ENCODE measurements at places on chromosomes 16 and 17.
A peak's percentile ranks its signal among the peaks of the same experiment; 100 is the strongest.

- H3K27ac ChIP-seq = peak overlapping the region; percentile 94
- H3K27me3 ChIP-seq = no peaks in the 10 kb centered on the region
- H3K4me3 ChIP-seq = peak overlapping the region; percentile 1
- DNase-seq = no peak
- peaks cover 29% of the 10 kb centered on the region for H3K36me3 ChIP-seq
These were observed 13.6 kb downstream of the ZC3H7A start for GRCh38 chr16:11783319-11784037.

DNA sequence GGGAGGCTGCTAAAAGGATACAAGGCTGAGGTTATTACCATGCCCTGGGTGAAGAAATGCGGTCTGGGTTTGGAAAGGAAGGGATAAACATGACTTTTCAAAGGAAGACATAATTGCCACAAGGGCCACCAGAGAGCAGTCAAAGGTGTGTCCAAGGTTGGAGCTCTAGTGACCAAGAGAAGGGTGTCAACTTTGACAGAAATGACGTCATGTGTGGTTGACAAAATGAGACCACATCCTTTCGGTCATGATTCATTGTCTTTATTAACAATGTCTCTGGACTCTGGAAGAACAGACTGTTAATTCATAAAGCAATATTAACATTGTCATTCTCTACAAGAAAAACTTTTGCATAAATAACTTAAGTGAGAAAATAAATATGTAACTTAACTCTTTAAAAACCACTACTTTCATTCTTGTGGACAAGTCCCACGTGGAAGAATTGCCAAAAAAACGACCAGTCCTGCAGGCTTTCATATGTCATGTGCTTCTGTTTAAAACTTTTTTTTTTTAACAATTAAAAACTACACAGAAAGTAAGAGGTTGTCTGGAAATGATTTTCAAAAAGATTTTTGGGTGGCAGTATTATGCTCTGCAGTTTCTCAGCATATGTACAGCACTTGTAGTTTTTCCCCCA lies 5.0 kb downstream of the SOST start:
- no peak overlapping the region for H3K4me3 ChIP-seq
- H3K36me3 ChIP-seq = no peaks in the 10 kb centered on the region
- no peak for DNase-seq

DNA sequence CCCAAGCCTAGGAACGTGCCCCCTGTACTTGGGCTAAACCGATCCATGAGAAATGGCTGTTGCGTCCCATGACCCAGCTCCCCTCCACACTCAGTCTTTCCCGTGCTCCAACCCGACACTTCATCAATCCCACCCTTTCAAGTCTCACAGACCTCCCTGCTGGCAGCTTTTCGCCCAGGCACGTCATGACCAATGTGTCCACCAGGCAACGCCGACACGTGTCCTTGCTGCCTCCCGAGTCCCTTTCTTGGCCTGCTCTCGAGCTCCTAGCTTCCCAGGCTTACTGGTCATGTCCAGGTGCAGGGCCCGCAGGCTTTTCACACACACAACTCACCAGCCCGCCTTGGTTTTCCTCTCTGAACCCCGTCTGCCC lies 12.2 kb downstream of the MNT start:
- DNase-seq = no peak
- peaks cover 9% of the 10 kb centered on the region for H3K4me1 ChIP-seq
- H3K36me3 ChIP-seq = no peaks in the 10 kb centered on the region
- no peak overlapping the region for H3K4me3 ChIP-seq
- H3K27me3 ChIP-seq = no peaks in the 10 kb centered on the region
- H3K27ac ChIP-seq = no peak overlapping the region

GRCh38 chr17:67139289-67139688 lies 94.9 kb downstream of the CACNG1 start:
- DNase-seq = no peak
- peak overlapping the region; percentile 73 for H3K27ac ChIP-seq
- H3K4me1 ChIP-seq = peaks cover 19% of the 10 kb centered on the region
- H3K36me3 ChIP-seq = peaks cover 81% of the 10 kb centered on the region
- no peak overlapping the region for H3K4me3 ChIP-seq

- no peak overlapping the region for H3K27ac ChIP-seq
- H3K4me3 ChIP-seq = no peak overlapping the region
- H3K27me3 ChIP-seq = peaks cover 10% of the 10 kb centered on the region
- no peaks in the 10 kb centered on the region for H3K36me3 ChIP-seq
- DNase-seq = no peak
- no peaks in the 10 kb centered on the region for H3K4me1 ChIP-seq
These were observed 253.3 kb downstream of the MAF start for GRCh38 chr16:79347277-79347676.

DNA sequence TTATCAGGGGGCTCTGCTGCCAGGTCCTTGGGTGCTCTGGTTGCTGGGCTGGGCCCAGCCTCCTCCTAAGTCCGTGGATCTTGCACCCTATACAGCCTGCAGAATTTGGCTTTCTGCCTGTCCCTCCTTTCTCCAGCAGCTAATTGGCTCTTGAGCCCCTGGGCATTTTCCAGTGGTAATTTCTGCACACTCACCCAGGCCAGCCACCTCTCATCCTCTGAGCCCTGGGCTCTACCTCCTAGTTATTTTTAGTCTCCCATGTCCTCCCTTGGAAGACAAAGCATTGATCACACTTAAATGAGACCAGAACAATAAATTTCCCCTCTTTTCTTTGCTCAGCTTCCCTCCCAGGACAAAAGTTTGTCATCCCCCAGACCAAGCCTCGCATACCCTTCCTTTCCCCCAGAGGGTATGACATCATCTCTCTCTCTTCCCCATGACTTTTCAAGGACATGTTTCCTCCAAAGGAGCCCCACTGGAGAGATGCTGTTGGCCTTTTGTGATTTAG lies 38.1 kb downstream of the C17orf75 start:
- DNase-seq = no peak
- H3K4me3 ChIP-seq = no peak overlapping the region
- H3K36me3 ChIP-seq = no peaks in the 10 kb centered on the region
- no peaks in the 10 kb centered on the region for H3K27me3 ChIP-seq
- no peak overlapping the region for H3K27ac ChIP-seq

GRCh38 chr17:71109697-71110096 lies 940.4 kb downstream of the KCNJ2 start:
- H3K27ac ChIP-seq = no peak overlapping the region
- DNase-seq = no peak
- no peaks in the 10 kb centered on the region for H3K4me1 ChIP-seq
- H3K27me3 ChIP-seq = no peaks in the 10 kb centered on the region
- no peaks in the 10 kb centered on the region for H3K36me3 ChIP-seq

GRCh38 chr17:60386147-60387058 lies 5.5 kb downstream of the USP32 start:
- no peaks in the 10 kb centered on the region for H3K27me3 ChIP-seq
- no peak overlapping the region for H3K4me3 ChIP-seq
- H3K27ac ChIP-seq = no peak overlapping the region
- no peak for DNase-seq
- peaks cover 12% of the 10 kb centered on the region for H3K36me3 ChIP-seq
- peaks cover 25% of the 10 kb centered on the region for H3K4me1 ChIP-seq

GRCh38 chr16:78227855-78228254 lies 128.4 kb downstream of the WWOX start:
- H3K4me1 ChIP-seq = peaks cover 6% of the 10 kb centered on the region
- no peak overlapping the region for H3K4me3 ChIP-seq
- no peak overlapping the region for H3K27ac ChIP-seq
- H3K27me3 ChIP-seq = no peaks in the 10 kb centered on the region
- no peak for DNase-seq

GRCh38 chr16:9489835-9490467 lies 398.5 kb downstream of the HAPSTR1 start:
- no peaks in the 10 kb centered on the region for H3K4me1 ChIP-seq
- no peaks in the 10 kb centered on the region for H3K36me3 ChIP-seq
- no peaks in the 10 kb centered on the region for H3K27me3 ChIP-seq
- H3K27ac ChIP-seq = no peak overlapping the region

GRCh38 chr17:79991924-79992648 lies 43.6 kb downstream of the TBC1D16 start:
- no peaks in the 10 kb centered on the region for H3K27me3 ChIP-seq
- peak overlapping the region; percentile 7 for H3K4me3 ChIP-seq
- peaks cover 40% of the 10 kb centered on the region for H3K4me1 ChIP-seq
- H3K27ac ChIP-seq = peak overlapping the region; percentile 40
- H3K36me3 ChIP-seq = no peaks in the 10 kb centered on the region

GRCh38 chr17:60315650-60316049 lies 76.3 kb downstream of the USP32 start:
- H3K4me3 ChIP-seq = no peak overlapping the region
- no peak overlapping the region for H3K27ac ChIP-seq
- no peak for DNase-seq

GRCh38 chr16:70700101-70701020 lies 14.5 kb upstream of the MTSS2 start:
- no peak overlapping the region for H3K4me3 ChIP-seq
- no peak for DNase-seq
- no peaks in the 10 kb centered on the region for H3K36me3 ChIP-seq
- H3K4me1 ChIP-seq = peaks cover 62% of the 10 kb centered on the region
- H3K27ac ChIP-seq = peak overlapping the region; percentile 92

DNA sequence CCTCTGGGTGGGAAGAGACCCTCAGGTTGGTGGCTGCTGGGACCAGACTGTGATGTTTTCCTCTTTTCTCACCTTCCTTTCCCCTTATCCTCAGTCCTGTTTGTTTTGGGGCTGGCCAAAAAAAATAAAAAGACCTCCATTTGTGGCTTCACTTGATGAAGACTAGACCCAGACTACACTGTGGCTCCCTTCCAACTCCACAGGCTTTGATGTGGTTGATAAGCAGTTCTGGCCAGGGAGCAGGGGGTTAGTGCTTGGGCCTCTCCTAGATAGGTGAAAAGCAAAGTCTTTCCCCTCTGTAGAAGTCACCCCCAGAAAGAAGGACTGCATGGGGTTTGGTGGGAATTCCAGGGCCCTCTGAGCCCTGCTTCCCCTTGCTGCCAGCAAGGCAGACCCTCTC lies 11.2 kb upstream of the ADAM11 start:
- no peak overlapping the region for H3K27ac ChIP-seq
- no peaks in the 10 kb centered on the region for H3K27me3 ChIP-seq
- no peak overlapping the region for H3K4me3 ChIP-seq
- peaks cover 18% of the 10 kb centered on the region for H3K36me3 ChIP-seq
- no peak for DNase-seq

GRCh38 chr17:47701608-47702007 lies 7.6 kb downstream of the TBKBP1 start:
- H3K4me1 ChIP-seq = no peaks in the 10 kb centered on the region
- H3K27me3 ChIP-seq = no peaks in the 10 kb centered on the region
- peak; percentile 13 for DNase-seq
- H3K36me3 ChIP-seq = peaks cover 6% of the 10 kb centered on the region

GRCh38 chr16:79497606-79498350 lies 102.8 kb downstream of the MAF start:
- H3K27me3 ChIP-seq = no peaks in the 10 kb centered on the region
- no peaks in the 10 kb centered on the region for H3K4me1 ChIP-seq
- no peak overlapping the region for H3K27ac ChIP-seq
- no peak overlapping the region for H3K4me3 ChIP-seq
- H3K36me3 ChIP-seq = no peaks in the 10 kb centered on the region
- DNase-seq = no peak

GRCh38 chr16:75789237-75789636 lies 62.9 kb upstream of the CPHXL start:
- no peaks in the 10 kb centered on the region for H3K4me1 ChIP-seq
- H3K27ac ChIP-seq = no peak overlapping the region
- H3K4me3 ChIP-seq = no peak overlapping the region
- peaks cover 8% of the 10 kb centered on the region for H3K27me3 ChIP-seq
- H3K36me3 ChIP-seq = no peaks in the 10 kb centered on the region
- DNase-seq = no peak

- no peaks in the 10 kb centered on the region for H3K36me3 ChIP-seq
- peak overlapping the region; percentile 98 for H3K27ac ChIP-seq
- peaks cover 51% of the 10 kb centered on the region for H3K4me1 ChIP-seq
- no peak overlapping the region for H3K4me3 ChIP-seq
These were observed 5.5 kb upstream of the SREBF1 start for GRCh38 chr17:17842111-17842876.

GRCh38 chr17:71792966-71793365 lies 327.9 kb upstream of the SOX9 start:
- H3K36me3 ChIP-seq = no peaks in the 10 kb centered on the region
- no peaks in the 10 kb centered on the region for H3K27me3 ChIP-seq
- H3K4me3 ChIP-seq = no peak overlapping the region
- H3K4me1 ChIP-seq = peaks cover 28% of the 10 kb centered on the region

DNA sequence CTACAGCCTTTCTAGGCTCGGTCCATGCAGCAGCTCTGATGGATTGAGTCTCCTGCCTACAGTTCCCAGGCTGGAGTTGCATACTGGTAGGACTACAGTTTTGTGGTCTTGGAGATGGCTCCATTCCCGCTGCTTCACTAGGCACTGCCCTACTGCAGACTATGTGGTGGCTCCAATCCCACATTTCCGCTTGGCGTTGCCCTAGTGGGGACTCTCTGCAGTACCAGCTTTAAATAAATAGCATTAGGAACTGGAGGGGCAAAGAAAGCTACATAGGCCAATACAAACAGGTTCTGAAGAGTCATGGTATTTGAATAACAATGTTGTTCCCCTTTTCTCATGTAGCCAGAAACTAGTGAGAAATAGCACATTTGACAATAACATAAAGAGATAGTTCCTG lies 5.4 kb upstream of the GOSR2 start:
- no peak overlapping the region for H3K4me3 ChIP-seq
- H3K4me1 ChIP-seq = peaks cover 9% of the 10 kb centered on the region

DNA sequence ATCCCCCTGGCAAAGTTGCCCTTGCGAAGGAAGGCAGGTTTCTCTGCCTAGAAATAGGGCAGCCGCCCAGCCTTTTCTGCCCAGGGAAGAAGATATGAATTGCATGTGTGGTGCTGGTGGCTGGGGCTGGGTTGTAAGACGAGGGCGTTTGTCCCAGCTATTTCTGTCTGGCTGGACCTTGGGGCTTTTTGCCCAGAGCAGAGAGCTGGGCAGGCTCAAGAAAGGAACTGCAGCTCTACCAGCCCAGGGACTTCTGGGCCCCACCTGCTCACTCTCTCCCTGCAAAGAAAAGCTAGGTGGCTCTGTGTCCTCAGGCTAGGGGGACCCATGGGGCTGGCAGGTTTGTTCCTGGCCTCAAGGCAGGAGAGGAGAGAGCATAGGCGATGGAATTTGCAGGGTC lies 586 bp downstream of the CACNG1 start:
- no peaks in the 10 kb centered on the region for H3K4me1 ChIP-seq
- H3K27ac ChIP-seq = no peak overlapping the region
- no peaks in the 10 kb centered on the region for H3K27me3 ChIP-seq
- DNase-seq = no peak
- no peak overlapping the region for H3K4me3 ChIP-seq

- H3K27ac ChIP-seq = no peak overlapping the region
- H3K27me3 ChIP-seq = no peaks in the 10 kb centered on the region
- no peak for DNase-seq
- no peaks in the 10 kb centered on the region for H3K4me1 ChIP-seq
These were observed 99.9 kb downstream of the ASIC2 start for GRCh38 chr17:33192951-33193911.

DNA sequence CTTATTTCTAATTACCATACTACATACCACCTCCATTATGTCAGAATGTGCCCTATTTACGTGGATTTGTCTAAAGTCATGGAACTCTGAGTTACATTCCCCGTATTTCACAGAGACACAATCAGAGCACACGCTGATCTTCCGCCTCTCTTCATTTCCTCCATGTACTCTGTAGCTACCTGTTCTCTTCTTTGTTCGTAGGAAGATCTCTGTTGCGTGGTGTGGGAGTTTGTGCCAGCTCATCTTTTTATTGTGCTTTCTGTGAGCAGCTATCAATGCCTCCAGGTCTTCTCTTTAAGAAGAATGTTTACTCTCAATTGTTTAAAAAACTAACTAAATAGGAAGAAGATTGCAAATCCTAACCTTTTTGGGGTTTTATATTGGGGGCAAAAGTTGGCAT lies 26.9 kb downstream of the NLRC5 start:
- no peak for DNase-seq
- H3K27ac ChIP-seq = no peak overlapping the region
- H3K36me3 ChIP-seq = no peaks in the 10 kb centered on the region
- no peak overlapping the region for H3K4me3 ChIP-seq
- peaks cover 9% of the 10 kb centered on the region for H3K4me1 ChIP-seq
- no peaks in the 10 kb centered on the region for H3K27me3 ChIP-seq

All from RWPE2 (cell line).